ENCODE measurements at places on chromosomes 11 and 22. TPM values are rescaled to one million over a fixed set of nuclear protein-coding genes. Genes with fewer than 3 reads are reported as not detected.

Gene OR52D1
- total RNA-seq, result not detected

Gene MS4A6A
- total RNA-seq, result not detected

Gene MB
- 0.10 TPM for total RNA-seq

Gene SAAL1
- total RNA-seq, result 19.5 TPM

Gene CRACR2B
- 5.0 TPM for total RNA-seq

Gene KIRREL3
- total RNA-seq, result not detected

Gene MOGAT2
- total RNA-seq, result not detected

Gene HBD
- total RNA-seq, result not detected

Gene DSCAML1
- total RNA-seq, result not detected

Gene MMP8
- total RNA-seq, result not detected

Gene CARS1
- total RNA-seq, result 77.5 TPM

Gene RBMXL2
- not detected for total RNA-seq

Gene SF3A1
- 32.5 TPM for total RNA-seq

Gene AIFM3
- total RNA-seq, result 0.98 TPM

Gene DNAJB7
- total RNA-seq, result not detected

Gene FOLH1
- not detected for total RNA-seq

Gene MIOX
- 0.29 TPM for total RNA-seq

Gene IFITM1
- total RNA-seq, result 2.2 TPM

Gene GAL3ST3
- not detected for total RNA-seq

Gene NCF4
- not detected for total RNA-seq
